Right kidney (tissue), 9 donors: ENCODE measurements at places on chromosomes 5 and 9.

- no peak for DNase-seq
Measured at GRCh38 chr9:97305501-97306298, 1.8 kb upstream of the CCDC180 start.

DNA sequence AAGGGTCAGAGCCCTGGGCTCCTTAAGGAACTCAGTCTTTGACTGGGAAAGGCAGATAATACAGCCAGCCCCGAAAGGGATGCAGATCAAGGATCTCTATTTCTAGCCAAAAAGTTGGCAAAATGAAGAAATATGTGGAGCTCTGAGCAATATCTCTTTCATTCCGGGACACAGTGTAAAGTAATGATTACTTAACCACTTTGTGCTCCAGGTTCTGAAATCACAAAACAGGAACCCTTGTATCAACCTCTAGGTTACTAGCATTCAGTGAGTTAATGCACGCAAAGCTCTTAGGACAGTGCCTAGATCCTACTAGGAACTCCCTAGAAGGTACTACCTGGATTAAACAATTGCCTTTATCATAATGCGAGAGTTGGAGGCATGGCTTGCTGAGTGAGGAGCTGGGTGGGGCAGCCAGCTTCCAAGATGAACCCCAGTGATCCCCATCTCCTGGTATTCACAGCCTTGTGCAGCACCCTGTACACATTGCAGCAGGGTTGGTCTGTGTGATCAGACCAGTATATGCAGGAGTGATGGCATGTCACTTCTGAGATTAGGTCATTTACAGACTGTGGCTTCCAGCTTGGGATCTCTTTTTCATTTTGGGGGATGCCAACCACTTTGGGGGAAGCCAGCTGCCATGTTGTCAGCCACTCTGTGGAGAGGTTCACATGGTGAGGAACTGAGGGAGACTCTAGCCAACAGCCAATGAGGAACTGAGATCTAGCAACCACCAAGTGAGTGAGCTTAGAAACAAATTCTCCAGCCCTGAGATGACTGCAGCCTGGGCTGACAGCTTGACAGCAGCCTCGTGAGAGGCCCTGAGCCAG lies 103.1 kb upstream of the SLC44A1 start:
- no peak for DNase-seq

DNA sequence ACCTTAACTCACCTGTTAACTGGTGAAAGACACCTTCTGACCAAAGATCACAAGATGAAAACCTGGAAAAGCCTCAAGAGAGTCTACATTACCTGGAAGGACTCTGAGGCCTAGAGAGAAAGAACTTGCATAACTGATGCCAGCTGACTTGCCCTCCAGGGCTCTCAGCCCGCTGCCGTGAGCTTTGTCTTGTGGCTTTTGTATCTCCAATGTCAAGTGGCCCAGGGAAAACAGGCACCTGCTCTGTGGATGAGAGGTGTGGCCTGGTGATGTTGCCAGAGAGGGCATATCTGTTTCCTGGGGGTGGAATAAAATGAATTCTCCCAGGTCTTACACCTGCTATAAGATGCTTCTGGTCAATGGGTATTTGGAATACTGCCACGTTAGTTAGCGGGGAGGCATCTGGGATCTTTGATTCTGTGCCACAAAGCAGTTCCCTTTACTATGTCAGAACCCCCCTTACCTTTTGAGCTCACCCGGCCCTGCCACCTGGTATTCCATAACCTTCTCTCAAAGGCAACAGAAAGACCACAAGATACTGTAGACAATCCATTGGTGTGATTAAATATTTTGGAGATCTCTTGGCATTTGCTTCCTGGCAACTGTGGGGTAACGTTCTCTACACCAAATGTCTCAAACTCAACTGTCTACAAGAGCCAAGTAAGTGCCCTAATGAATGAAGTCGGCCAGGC lies 54.9 kb upstream of the N4BP3 start:
- DNase-seq: no peak

GRCh38 chr5:19462019-19462418 lies 526.0 kb downstream of the CDH18 start:
- no peak for DNase-seq

GRCh38 chr5:164422400-164422799 lies 917.0 kb downstream of the MAT2B start:
- no peak for DNase-seq

DNA sequence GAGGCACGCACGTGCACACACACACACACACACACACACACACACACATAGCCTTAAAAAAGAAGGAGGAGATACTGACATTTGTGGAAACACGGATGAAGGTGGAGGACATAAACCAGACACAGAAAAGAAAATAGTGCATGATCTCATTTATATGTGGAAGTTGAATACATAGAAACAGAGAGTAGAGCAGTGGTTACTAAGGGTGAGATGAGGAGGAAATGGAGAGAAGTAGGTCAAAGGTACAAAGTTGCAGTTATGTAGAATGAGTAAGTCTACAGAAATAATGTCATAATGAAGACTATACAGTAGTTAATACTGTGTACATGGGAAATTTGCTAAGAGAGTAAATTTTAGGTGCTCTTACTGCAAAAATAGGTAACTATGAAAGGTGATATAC lies 412.2 kb upstream of the CDH9 start:
- no peak for DNase-seq

DNA sequence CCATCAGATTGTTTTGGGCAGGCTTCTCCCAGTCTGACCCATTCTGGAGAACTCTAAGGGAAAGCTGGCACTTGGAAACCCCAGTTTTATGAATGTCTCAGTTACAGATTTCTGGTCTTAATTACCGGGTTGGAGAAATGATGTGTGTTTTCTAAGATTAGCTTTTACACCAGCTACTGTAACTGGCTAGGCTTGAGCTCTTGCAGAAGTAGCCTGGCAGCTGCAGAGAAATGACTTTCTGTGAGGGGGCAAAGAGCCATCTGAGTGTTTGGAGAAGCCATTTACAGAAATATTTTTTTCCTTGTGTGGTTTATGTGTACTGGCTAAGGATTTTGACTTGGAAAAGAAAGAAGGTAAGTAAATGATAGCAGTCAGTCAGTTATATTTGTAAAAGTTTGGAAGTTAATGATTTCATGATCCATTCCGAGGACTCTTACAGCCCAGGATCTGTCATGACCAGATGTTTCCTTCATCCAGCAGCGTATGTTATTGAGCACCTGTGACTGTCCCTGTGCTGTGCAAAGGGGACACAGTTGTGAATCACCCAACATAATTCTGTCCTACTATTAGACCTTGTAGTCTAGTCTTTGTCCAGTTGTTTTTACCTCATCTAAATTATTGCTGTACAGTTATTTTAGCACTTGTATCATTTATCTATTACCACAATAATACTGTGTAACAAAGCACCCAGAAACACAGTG lies 53.7 kb upstream of the GDNF start:
- DNase-seq: no peak

DNA sequence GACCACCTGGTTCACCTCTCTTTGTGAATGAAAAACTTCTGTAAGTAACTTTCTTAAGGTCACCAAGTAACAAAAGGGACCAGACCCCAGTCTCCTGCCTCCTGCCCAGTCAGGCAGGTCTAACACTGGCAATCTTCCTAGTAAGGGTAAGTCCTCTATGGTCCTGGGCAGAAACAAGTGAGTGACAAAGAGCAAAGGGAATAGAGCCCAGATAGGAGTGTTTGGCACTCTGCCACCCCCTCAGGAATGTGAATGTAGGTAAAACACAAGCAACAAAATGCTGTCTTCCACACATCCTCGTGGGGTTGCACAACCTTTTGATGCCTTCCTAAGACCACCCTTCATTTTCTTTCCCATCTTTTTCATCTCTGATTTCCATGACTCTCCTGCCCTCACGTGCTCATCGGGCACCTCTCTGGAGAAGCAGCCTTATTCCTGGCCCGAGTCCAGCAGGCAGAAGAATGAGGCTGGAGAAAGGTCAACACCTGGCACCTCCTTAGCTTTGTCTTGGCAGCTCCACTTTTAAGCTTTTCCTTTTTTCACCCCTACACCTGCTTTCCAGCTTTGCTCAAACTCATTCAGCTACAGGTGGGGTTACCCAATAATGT lies 90.2 kb upstream of the LHFPL2 start:
- no peak for DNase-seq

DNA sequence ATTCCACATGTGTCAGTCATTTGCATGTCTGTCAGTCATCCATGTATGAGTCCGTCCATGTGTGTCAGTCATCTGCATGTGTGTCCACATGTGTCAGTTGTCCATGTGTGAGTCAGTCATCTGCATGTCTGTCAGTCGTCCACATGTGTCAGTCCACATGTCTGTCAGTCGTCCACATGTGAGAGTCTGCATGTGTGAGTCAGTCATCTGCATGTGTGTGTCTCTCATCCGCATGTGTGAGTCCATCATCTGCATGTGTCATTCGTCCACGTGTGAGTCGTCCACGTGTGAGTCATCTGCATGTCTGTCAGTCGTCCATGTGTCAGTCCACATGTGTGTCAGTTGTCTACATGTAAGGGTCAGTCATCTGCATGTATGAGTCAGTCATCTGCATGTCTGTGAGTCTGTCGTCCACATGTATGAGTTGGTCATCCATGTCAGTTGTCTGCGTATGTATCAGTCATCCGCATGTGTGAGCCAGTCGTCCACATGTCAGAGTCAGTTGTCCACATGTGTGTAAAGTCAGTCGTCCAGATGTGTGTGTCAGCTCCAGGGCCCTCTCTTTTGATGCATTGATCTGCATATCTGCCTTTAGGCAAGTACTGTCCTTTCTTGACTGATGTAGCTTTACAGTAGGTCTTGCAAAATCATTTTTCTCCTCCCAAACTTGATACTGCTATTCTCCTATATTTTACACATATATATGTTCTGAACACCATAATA lies 72.5 kb upstream of the CACNA1B start:
- no peak for DNase-seq

DNA sequence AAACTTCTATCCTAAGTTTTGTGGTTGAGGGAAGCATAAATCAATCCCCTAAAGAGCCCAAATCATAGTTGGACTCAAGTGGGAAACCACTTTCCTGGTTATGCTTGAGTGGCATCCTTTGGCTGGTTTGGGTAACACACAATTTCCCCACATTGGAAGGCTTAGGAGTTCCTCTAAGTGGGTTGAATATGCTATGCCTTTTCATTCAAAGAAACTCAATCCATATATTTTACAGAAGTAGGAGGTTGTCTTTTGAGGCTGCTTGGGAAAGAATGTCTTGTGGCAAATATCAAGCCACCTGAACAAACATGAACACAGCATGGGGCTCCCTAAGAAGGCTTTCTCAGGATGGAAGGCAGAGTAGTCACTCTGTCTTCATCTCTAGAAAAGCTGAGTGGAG lies 121.1 kb downstream of the SPATA31D1 start:
- no peak for DNase-seq

DNA sequence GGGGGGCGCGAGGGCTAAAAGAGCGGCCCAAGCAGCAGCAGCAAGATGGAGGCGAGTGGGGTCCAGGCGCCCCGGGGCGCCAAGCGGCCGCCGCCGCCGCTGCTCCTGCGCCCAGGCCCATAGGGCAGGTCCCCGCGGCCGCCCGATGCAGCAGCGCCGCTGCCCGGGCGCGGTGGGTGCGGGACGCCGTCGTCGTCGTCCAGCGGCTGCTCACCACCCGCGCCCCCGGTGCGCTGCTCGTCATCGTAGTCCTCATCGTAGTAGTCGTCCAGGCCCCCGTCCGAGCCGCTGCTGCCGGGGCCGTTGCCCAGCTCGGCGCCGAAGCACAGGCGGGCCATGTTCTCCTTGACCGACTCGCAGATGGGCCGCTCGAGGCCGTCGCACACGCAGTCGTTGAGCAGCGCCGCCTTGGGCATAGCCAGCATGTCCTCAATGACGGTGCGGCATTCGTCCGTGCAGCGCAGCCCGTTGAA lies 1.5 kb downstream of the GAS1 start:
- DNase-seq: peak; percentile 88

- no peak for DNase-seq
Measured at GRCh38 chr5:146001544-146002190, 65.3 kb downstream of the SH3RF2 start.

DNA sequence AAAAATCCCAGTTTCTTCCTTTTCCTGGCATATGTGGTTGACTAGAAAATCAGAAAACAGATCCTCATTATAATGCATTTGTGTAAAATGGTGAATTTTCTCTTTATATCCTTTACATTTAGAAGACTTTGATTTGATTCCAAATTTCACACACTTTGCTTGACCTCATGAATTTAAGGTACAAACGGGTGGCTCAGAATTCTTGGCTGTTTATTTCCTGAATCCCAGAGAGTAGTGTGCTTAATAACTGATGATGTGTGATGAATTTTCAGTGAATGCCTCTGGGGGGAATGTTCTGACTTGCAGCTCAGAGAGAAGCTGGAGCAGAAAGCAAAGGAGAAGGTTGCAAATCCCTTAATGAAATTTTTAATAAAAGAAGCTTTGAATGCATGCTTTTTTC lies 126.8 kb downstream of the SPATA31D1 start:
- DNase-seq: no peak

DNA sequence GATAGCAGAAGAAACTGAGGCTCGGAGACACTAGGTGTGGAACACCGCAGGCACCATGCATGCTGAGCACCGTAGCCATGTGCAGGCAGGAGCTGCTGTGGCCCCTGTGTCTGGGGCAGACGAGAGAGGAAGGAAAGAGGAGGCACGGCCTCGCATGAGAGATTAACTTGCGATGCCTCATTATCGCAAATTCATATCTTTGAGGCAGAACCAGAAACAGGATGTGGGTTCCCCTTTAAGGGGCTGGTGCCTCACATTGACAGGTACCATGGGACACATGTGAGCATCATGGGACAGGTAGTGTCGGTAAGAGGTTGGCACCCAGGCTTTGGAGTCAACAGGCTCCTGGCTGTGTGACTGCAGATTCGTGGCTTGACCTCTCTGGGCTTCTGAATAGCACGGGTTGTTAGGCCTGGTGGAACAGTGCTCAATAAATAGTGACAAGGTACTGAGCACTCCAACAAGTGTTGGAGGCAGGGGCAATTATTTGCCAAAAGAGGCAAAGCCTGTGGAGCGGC lies 40.8 kb downstream of the NAIF1 start:
- DNase-seq: no peak
